ENCODE measurements at places on chromosomes 2 and 18. TPM values are rescaled to one million over a fixed set of nuclear protein-coding genes. Genes with fewer than 3 reads are reported as not detected.

The RAPH1 gene
- 8.1 TPM for total RNA-seq

The RUFY4 gene
- not detected for total RNA-seq

The ERMN gene
- not detected for total RNA-seq

The CFAP65 gene
- 0.17 TPM for total RNA-seq

The MDH1 gene
- 244 TPM for total RNA-seq

The C1GALT1C1L gene
- 2.6 TPM for total RNA-seq

The SCN9A gene
- 3.7 TPM for total RNA-seq

The ACVR1 gene
- total RNA-seq, result 19.4 TPM

The GDF7 gene
- 0.09 TPM for total RNA-seq

The AQP12B gene
- total RNA-seq, result not detected

The SLC30A3 gene
- total RNA-seq, result 3.4 TPM

The GNAL gene
- 5.8 TPM for total RNA-seq

The CHN1 gene
- total RNA-seq, result 16.0 TPM

The CDK5R2 gene
- total RNA-seq, result 4.6 TPM
